ENCODE measurements at places on chromosomes 4 and X.

GRCh38 chrX:67692246-67692645 is 148.4 kb downstream of the AR start:
- DNase-seq = no peak

DNA sequence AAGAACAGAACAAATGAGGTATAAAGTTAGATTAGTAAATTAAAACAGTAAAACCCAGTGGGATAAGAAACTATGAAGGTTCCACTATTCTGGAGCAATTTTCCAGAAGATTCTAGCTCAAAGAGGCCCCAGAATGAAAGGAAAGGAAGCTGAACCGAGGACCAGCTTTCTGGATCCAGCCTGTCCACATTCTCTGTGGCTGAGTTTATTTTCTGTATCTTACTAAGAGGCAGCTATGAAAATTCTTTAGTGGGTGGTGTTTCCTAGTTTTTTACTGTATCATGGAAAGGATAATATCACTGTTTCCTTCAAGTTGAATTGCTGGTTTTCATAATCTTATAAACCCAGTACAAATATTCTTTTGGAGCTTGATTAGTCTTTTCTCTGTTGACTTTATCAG is 11.8 kb downstream of the DAPP1 start:
- no peak for DNase-seq

DNA sequence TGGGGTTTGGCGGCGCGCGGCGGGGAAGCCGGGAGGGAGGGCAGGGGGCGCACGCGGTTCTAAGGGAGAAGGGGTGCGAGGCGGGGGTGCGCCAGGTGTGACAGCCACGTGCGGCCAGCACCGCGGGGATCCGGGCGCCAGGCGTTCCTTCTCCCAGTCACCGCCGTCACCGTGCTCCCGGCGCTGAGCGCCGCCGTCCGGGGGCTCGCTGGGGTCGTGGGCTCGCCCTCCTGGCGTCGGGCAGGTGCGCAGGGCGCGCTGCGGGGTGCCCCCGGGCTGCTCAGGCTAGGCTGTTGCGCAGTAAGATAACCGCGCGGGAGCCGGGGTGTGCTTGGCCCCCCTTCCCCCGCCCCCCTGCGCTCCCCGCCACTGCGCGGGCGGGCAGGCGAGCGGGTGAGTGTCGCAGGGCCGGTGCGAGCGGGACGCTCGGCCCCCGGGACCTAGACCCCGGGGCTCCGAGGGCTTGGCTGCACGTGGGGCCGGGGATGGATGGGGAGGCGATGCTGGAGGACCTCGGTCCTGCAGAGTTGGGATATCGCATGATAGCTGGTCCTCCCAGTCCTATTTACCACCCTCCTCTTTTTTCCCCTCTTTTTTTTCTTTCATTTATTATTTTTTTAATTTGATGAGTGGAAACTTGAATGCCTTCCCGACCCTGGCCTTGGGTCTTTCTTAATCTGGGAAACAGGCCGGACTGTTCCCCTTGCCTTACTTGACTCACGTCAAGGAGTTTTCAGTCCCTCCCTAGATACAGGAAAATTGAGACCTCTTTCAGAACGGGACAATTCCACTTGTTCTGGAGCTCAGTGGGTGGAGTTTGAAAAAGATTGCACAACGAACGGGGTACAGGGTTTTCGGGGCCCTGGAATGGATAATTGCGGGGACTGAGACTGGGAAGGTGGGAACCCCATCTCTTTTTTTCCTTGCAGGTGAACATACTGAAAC is 797 bp downstream of the TXLNG start:
- DNase-seq = no peak

DNA sequence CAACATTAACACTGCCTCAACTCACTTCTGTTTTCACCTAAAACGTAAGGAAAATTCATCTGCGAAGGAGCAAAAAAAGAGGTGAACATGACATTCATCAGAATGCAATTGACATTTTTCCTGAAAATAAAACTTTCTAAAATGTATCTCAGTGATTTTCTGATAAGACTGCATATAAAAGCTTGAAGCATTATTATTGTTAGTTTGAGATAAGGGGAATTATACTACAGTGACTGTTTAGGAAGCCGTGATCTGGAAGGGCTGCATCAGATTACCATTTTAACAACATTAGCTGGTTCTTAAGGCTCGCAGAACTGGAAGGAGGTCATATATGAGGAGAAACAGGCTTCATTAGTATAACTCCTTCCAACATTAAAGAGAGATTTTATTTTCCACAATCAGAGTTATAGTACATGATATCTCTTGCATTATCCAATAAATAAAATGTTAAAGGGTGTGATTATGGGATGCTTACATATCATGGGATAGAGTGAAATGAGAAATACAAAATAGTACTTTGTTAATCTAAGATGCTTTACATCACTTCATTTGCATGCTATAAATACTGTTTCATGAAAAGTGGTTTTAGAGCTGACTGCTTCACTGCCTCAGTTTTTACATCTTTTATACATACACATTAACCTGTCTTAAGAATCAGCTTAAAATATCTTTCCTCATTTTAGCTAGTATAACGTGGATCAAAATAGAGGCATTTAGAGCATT is 1820.1 kb upstream of the TENM3 start:
- no peak for DNase-seq

- DNase-seq = peak; percentile 80
Measured at GRCh38 chrX:74535408-74536151, 78.8 kb downstream of the RLIM start.

GRCh38 chr4:54185866-54186265 is 43.2 kb upstream of the PDGFRA start:
- DNase-seq = no peak
